ENCODE measurements at places on chromosomes 7 and 10.
A peak's percentile ranks its signal among the peaks of the same experiment; 100 is the strongest.

GRCh38 chr10:21387868-21388267, 137.6 kb downstream of the SKIDA1 start:
- DNase-seq: no peak

- no peak for DNase-seq
Measured at GRCh38 chr10:82722273-82722672, 847.3 kb downstream of the NRG3 start.

GRCh38 chr7:142785841-142786250, 15.1 kb downstream of the PRSS2 start:
- no peak for DNase-seq

GRCh38 chr10:114498413-114499111, 94.3 kb upstream of the AFAP1L2 start:
- no peak for DNase-seq

GRCh38 chr7:139853506-139854123, 24.6 kb downstream of the TBXAS1 start:
- no peak for DNase-seq

DNA sequence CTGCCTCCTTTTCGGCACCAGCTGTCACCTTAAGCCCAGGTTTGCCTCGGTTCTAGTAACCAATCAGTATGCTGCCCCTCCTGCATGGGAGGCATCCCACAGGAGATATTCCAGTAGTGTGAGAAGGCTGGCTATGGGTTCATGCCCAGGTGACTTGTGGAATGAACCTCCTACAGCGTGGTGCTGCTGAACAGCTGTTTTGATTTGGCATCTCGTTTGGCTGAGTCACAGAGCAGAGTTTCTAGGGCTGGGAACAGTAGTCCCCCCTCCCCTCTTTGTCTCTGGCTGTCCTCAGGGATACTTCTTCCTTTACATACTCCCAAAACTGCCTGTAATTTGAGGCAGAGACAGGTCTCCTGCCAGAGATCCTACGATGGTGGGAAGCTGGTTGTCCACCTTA, 16.1 kb downstream of the R3HCC1L start:
- no peak for DNase-seq

GRCh38 chr10:63720072-63720537, 198.9 kb downstream of the REEP3 start:
- DNase-seq: no peak

GRCh38 chr7:69651101-69651590, 52.9 kb downstream of the AUTS2 start:
- no peak for DNase-seq

GRCh38 chr10:34872820-34873219, 57.7 kb upstream of the PARD3 start:
- DNase-seq: no peak

DNA sequence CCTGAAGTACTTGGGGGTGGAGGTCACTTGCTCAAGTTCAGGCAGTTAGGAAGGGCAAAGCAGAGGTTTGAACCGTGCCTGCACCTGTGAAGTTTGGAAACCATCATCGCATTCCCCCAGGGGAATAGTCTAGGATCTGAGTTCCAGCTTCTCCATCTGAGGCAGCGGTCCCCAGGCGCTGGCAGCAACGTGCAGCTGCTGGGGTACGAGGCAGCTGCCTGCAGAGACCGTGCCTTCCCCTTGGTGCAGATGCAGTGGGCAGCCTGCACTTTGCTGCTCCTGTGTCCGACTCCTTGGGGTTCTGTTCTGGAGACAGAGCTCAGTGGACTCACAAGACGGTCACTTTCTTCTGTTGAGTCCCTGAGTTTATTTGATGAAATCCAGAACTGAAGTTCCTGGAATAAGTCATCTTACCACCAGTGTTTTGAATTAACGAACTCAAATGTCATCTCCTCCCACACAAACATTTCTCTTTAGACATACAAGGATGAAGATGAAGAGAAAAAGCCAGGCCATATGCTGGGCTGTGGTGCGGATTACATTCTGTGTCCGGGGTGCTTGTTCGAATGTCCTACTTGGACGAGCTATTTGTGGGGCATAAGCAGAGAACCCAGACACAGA, 19.9 kb upstream of the GIMAP8 start:
- DNase-seq: peak; percentile 16

GRCh38 chr10:51502124-51502523, 197.3 kb downstream of the CSTF2T start:
- no peak for DNase-seq

GRCh38 chr7:131250331-131250730, 77.3 kb upstream of the MKLN1 start:
- no peak for DNase-seq

DNA sequence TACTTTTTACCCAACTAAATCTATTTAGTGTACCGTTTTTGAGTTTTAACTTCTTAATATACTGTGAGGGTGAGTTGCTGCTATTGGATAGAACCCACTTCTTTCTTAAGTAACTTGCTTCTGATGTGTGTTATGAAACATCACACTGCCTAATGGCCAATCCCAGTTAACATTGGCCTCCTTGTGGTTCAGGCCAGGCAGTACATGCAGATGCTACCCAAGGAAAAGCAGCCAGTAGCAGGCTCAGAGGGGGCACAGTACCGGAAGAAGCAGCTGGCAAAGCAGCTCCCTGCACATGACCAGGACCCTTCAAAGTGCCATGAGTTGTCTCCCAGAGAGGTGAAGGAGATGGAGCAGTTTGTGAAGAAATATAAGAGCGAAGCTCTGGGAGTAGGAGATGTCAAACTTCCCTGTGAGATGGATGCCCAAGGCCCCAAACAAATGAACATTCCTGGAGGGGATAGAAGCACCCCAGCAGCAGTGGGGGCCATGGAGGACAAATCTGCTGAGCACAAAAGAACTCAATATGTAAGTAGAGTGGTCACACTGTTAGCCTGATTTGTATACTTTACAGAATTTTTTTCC, 39.7 kb downstream of the TES start:
- no peak for DNase-seq

- DNase-seq: peak; percentile 20
Measured at GRCh38 chr10:11294831-11295450, 277.3 kb downstream of the CELF2 start.

- DNase-seq: no peak
Measured at GRCh38 chr7:112383671-112384417, 66.4 kb upstream of the IFRD1 start.

Measured in vagina (tissue), 2 donors.